ENCODE measurements at places on chromosomes 5 and 9. TPM values are rescaled to one million over a fixed set of nuclear protein-coding genes. Genes with fewer than 3 reads are reported as not detected.

DNA sequence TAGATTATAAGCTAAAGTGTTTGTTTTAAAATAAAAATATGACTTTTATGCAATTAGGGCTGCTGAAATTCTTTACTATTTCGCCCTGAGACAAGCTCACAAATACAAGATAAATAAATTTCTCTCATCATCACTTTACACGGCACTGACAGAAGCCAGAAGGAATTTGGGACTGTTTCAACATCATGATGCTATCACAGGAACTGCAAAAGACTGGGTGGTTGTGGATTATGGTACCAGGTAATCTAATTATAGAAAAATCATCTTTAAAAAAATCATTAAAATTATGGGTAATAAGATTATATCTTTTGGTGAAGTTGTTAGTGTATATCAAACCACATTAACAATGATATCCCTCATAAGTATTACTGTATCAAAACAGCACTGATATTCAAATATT is 95.0 kb downstream of the MAN2A1 start:
- no peaks in the 10 kb centered on the region for H3K4me1 ChIP-seq
- no peak for DNase-seq
- H3K4me3 ChIP-seq, result no peak overlapping the region
- H3K27me3 ChIP-seq, result no peaks in the 10 kb centered on the region
- peaks cover 29% of the 10 kb centered on the region for H3K36me3 ChIP-seq

GRCh38 chr9:127174386-127175318 is 52.2 kb upstream of the ANGPTL2 start:
- H3K36me3 ChIP-seq, result no peaks in the 10 kb centered on the region
- no peaks in the 10 kb centered on the region for H3K27me3 ChIP-seq
- H3K27ac ChIP-seq, result no peak overlapping the region
- DNase-seq, result no peak

- no peaks in the 10 kb centered on the region for H3K4me1 ChIP-seq
- DNase-seq, result no peak
- H3K4me3 ChIP-seq, result no peak overlapping the region
- no peaks in the 10 kb centered on the region for H3K27me3 ChIP-seq
- no peaks in the 10 kb centered on the region for H3K36me3 ChIP-seq
- no peak overlapping the region for H3K27ac ChIP-seq
These were observed 56.0 kb upstream of the HMHB1 start for GRCh38 chr5:143755966-143756365.

- no peak overlapping the region for H3K27ac ChIP-seq
- no peaks in the 10 kb centered on the region for H3K36me3 ChIP-seq
- no peaks in the 10 kb centered on the region for H3K4me1 ChIP-seq
- no peaks in the 10 kb centered on the region for H3K27me3 ChIP-seq
- no peak overlapping the region for H3K4me3 ChIP-seq
These were observed 6.6 kb downstream of the MYMK start for GRCh38 chr9:133518200-133518599.

DNA sequence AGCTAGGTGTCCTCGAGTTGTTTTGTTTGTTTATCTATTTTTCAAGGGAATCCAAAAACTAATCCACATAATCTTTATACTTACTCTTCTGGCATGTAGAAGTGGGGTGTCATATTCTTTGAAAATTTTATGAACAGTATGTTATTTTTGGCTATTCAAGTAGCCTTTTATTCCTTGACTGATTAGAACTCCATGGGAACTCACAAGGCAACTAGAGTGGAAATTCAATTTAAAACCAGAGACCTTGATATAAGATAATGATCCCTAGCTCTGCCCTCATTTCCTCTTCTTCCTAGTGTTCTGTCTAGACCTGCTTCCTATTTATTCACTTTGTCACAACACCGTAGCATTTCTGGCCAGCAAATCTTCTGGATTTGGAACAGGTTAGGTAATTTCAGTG is 1123.7 kb upstream of the C9orf72 start:
- H3K27me3 ChIP-seq, result no peaks in the 10 kb centered on the region
- no peak overlapping the region for H3K27ac ChIP-seq
- no peaks in the 10 kb centered on the region for H3K4me1 ChIP-seq
- no peak overlapping the region for H3K4me3 ChIP-seq
- H3K36me3 ChIP-seq, result no peaks in the 10 kb centered on the region

GRCh38 chr5:9441610-9442009 is 104.3 kb downstream of the SEMA5A start:
- no peaks in the 10 kb centered on the region for H3K4me1 ChIP-seq
- H3K4me3 ChIP-seq, result no peak overlapping the region
- no peaks in the 10 kb centered on the region for H3K27me3 ChIP-seq
- H3K36me3 ChIP-seq, result no peaks in the 10 kb centered on the region

GRCh38 chr5:1959725-1960581 is 77.2 kb upstream of the IRX4 start:
- no peaks in the 10 kb centered on the region for H3K4me1 ChIP-seq
- H3K4me3 ChIP-seq, result no peak overlapping the region
- H3K27ac ChIP-seq, result no peak overlapping the region

- H3K27ac ChIP-seq, result no peak overlapping the region
- no peaks in the 10 kb centered on the region for H3K27me3 ChIP-seq
- no peak overlapping the region for H3K4me3 ChIP-seq
These were observed 19.0 kb upstream of the SCAMP1 start for GRCh38 chr5:78341440-78341839.

GRCh38 chr5:78903861-78904260 is 81.2 kb downstream of the ARSB start:
- no peaks in the 10 kb centered on the region for H3K36me3 ChIP-seq
- no peak overlapping the region for H3K27ac ChIP-seq
- H3K4me3 ChIP-seq, result no peak overlapping the region
- no peaks in the 10 kb centered on the region for H3K27me3 ChIP-seq
- no peaks in the 10 kb centered on the region for H3K4me1 ChIP-seq

TPM2 gene
- 63.5 TPM for total RNA-seq
